ENCODE measurements at places on chromosomes 13 and 19.

DNA sequence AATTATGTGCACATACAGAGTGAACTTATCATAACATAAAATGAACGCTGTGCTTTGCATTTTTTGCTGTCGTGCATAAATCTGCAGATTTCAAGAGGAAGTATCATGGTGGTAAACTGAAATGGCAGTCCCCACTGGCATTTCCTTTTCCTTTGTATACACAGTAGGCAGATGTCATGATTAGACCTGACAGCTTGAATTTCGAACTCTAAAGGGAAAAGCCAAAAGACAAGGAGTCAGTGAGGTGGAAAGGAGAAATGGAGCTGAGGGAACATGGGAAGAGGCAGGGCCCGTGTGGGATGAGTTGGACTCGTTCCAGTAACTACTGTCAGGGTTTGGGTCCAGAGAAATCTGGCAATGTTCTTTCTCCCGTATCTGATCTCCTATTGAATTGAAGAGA, 454.1 kb upstream of the SGCG start:
- DNase-seq: no peak

DNA sequence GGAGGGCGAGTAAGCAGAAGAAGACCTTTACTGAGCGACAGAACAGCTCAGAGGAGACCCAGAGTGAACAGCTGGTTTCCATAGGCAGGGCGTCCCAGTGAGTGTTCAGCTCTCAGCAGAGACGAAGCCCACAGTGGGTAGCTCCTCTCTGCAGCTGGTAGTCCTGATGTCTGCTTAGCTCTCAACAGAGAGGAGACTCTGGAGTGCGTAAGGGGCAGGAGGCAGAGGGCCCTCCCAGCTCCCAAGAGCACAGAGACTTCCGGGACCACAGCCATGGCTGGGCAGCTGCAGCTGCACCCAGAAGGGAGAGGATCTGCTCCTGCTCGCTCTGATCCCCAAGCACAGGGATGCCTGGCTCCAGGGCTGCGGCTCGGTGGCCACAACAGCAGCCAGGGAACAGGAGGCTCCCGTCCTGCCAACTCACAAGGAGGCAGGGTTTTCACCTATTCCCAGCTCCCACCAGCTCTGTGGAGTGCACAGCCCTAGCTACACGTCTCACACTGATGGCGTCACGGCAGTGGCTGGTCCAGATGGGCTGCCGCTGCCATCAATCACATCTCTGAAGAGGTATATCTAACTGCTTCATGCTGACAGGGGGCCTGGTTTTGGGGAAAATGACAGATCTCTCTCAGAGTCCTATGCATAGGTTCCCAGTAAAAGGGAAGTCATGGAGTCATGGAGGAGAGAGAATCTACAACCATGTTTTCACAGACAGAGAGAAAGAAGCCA, 2660.1 kb upstream of the PCDH20 start:
- no peak for DNase-seq

DNA sequence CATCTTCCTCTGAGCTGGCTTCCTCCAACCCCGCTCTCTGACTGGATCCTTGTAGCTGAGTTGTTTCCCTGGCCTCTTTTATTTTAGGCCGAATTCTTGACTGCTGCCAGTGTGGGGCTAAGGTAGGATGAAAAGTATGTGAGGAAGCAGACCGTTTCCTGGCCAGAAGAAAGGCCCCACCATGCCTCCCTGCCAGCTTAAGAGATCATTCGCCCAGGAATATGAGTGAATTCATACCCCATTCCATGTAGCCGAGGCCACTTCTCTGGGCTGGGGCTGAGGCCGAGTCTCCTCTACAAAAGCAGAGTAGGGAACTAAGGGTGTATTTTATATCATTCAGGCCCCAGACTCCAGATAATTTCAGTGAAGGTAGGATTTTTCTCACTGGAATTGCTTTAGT, 32.3 kb downstream of the NFIX start:
- DNase-seq: no peak

- DNase-seq: no peak
These were observed 44.9 kb downstream of the LYL1 start for GRCh38 chr19:13057744-13058143.

DNA sequence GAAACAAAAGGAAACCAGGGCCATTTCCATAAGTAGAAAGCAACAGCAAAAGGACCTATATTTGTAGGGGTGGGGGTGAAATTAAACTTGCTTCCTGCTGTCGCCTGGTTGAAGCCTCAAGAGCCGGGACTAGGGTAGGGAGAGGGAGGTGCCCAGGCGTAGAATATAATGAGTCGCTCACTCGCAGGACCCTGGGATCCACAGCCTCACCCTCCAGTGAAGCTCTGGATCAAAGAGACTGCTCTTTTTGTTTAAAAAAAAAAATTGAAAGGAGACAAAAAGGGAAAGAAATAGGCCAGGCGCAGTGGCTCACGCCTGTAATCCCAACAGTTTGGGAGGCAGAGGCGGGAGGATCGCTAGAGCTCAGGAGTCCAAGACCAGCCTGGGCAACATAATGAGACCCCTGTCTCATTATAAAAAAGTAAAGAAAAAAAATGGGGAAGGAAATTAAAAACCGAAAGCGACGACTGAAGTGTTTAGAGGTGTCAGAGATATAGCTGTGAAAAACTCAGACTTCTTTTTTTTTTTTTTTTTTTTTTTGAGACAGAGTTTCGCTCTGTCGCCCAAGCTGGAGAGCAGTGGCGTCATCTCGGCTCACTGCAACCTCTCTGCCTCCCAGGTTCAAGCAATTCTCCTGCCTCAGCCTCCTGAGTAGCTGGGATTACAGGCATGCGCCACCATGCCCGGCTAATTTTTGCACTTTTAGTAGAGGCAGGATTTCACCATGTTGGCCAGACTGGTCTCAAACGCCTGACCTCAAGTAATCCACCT, 10.9 kb upstream of the ADGRE5 start:
- DNase-seq: no peak

- no peak for DNase-seq
These were observed 135.6 kb upstream of the KL start for GRCh38 chr13:32880636-32881035.

DNA sequence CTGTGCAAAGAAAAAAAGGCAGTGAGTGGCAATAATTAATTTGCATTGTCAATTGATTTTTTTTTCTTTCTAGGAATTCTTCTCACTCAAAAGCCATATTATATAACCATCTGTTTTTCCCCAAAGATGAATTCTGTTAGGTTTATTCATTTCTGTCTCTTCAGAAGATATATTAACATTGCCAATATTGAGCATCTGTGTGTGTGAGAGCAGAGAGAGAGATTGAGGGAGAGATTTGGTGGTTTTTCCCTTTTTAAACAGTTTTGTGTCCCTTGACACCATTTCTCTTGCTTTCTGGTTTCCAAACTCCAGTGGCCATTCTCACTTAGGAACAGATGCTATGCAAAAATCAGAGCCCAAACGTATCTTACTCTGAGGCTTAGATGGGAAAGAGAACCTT, 112.5 kb downstream of the LACC1 start:
- no peak for DNase-seq

- DNase-seq: no peak
These were observed 4.0 kb upstream of the NKPD1 start for GRCh38 chr19:45164577-45165335.

- DNase-seq: no peak
These were observed 75.2 kb upstream of the MCF2L start for GRCh38 chr13:112893570-112894422.

DNA sequence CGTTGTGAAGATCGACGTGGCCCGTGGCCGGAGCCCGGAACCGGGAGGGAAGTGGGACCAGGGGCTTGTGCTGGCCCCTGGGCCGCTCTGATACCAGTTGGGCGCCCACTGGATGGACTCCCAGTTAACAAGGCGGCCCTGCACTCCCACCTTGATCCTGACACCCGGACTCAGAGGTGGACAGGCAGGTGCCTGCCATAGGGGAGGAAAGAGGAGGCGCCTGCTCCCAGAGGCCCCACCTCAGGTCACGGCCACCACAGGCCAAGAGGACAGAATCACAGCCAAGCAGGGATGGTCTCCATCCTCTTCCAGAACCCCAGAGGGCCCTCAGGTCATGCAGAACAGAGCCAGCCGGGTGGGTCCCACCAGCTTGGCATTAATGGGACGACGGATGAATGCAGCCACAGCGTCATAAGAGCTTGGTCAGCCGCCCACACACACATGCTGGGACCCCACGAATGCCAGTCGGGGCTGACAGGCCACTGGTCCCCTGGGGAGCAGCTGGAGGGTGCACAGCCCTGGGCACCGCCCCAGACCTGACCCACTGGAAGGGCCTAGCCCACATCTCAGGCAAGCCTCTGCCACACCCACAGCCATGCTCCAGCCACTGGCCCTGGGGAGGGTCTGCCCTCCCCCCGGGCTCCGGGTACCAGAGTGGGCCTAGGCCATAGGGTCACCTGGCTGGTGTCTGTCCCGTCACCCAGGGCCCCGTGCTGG, 9.6 kb upstream of the KLF16 start:
- no peak for DNase-seq

GRCh38 chr19:13622766-13623715, 116.8 kb upstream of the CACNA1A start:
- DNase-seq: no peak

DNA sequence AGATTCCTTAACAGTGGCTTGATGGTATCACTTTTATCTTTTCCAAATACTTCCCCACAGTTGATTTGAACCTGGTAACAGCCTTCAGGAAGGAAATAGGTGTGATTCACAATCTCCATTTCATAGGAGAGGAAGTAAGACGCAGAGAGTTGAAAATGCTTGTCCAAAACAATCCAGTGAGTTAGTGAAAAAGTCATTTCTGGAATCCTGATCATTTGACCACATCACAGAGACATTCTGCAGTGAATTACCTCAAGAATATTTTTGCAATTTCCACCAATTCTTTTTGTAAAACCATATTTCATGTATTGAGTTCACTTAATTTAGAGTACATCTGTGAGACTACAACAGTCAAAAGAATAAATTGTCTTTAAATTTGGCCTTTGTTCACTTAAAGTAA, 292.8 kb downstream of the DCLK1 start:
- no peak for DNase-seq

DNA sequence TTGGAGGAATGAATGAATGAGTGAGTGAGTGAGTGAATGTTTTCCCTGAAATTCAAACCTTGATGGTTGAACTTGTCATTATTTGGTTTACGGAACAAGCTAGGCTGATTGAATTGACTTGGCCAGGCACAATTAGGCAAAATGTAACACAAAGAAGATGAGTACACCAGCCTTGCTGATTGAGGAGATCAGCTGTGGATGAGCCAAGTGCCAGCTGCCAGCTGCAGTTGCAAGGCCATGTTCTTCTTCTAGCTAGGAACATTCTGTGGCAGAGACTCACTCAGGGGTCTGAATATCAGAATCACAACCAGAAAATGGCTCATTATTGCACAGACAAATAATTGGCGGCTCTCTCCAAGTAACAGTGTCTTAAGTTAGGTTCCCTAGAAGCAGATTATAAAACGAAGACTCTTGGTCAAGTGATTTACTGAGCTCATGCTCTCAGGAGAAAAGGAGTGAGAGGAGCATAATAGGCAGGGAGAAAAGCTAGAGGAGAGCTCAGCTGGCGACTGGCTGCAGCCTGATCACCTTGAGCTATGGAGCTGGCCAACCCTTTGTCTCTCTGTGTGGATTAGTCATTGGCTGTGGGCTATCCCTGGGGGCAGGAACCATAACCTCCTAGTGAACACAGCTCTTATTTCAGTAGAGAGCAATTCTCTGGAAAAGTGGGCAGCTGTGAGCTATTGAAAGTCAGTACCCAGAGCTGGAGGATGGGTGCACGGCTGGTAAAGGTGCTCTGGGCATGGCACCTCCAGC, 225.3 kb upstream of the SERP2 start:
- peak; percentile 49 for DNase-seq

GRCh38 chr19:54114340-54115108, 933 bp downstream of the TFPT start:
- peak; percentile 20 for DNase-seq

DNA sequence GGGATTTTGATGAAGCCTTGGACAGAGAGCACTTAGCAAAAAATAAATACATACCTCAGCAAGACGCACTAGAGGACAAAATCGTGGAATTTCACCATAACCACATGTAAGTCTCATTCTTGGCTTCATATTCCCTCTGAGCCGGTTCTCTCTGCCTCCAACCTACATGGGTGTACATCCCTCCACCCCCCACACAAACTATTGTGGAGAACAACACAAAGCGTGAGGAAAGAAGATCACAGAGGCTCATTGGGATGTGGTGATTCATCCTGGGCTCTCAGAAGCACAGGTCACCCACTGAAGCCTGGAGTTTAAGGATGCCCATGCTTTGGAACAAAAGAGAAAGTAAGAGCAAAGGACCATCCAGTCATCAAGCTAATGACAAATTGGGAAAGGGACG, 192.2 kb downstream of the STK24 start:
- DNase-seq: no peak

DNA sequence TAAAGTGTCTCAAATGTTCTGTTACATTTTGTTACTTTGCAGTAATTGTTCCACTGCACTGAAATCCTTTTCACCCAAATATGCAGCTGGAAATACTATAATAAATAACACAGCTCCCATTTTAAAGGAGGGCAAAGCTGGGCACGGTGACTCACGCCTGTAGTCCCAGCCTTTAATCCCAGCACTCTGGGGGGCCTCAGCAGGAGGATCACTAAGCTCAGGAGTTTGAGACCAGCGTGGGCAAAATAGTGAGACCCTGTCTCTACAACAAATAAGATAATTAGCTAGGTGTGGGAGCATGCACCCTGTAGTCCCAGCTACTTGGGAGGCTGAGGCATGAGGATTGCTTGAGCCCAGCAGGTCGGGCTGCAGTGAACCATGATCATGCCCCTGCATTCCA, 7.5 kb upstream of the UBAC2 start:
- no peak for DNase-seq

- DNase-seq: no peak
These were observed 1151.2 kb downstream of the PCDH17 start for GRCh38 chr13:58782736-58783135.

- no peak for DNase-seq
These were observed 12.8 kb downstream of the FUT6 start for GRCh38 chr19:5826531-5827341.

GRCh38 chr19:44723952-44724319, 24.6 kb upstream of the BCL3 start:
- peak; percentile 41 for DNase-seq

DNA sequence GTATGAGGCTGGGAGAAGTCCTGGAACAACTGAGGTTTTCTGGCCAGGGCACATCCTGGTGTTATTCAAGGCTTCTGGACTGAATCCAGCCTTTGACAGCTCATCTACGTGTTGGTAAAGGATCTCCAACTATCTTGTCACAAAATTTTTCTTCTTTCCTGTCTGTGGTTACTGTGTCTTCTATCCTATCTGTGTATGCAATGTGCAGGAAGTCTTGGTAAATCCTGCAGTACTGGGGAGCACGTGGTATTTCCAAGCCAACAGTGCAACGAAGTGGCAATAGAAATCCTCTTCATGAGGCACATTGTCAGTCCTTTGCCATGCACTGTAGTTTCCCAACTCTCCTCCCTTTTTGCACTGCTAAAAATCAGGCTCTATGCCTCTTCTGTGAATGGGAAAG, 86.7 kb downstream of the ZNF100 start:
- no peak for DNase-seq

DNA sequence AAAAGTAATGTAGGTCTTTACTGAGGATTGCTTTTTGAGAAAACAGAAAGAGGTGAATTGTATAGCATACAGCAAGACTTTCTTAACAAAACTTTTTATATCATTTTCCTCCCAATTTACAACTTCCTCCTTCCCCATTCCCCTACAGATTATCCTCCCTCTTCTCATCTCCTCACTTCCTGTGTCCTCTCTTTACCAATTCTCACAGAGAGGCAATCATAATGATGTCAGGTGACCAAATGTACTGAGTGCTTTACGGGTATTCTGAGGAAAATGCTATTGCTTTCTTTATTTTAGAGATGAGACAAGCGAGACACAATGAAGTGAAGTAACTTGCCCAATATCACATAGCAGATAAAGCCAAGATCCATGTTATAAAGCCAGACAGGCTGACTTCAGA, 1.7 kb upstream of the MTMR6 start:
- no peak for DNase-seq
